HS-27A (cell line): ENCODE measurements at places on chromosomes 2 and 18.

DNA sequence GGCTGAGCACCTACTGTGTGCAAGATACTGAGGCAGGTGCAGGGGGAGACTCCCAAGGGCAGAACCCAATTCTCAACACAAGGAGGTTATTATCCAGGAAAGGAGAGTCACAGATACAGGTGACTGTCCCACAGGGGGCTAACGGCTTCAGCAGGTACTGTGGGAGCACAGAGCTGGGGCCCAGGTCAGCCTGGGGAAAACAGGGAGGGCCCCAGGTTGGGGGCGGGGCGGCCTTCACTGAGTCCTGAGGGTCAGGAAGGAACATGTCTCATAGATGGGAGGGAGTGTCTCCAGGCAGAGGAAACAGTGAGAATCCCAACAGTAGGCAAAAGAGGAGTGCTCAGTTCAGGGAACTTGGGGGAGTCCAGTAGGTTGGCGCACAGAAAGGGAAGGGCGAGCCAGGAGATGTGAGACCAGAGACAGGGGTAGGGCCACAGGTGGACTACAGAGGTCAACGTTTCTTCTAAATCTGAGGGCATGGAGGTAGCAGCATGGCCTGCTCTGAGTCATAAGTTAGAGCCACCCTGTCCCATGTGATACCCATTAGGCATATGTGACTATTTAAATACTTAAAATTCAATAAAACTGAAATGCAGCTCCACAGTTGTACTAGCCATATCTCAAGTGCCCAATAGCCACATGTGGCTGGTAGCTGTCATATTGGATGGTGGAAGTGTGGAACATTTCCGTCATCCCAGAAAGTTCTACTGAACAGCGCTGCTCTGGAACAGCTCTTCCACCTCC lies 157.2 kb downstream of the TTC32 start:
- DNase-seq, result no peak

DNA sequence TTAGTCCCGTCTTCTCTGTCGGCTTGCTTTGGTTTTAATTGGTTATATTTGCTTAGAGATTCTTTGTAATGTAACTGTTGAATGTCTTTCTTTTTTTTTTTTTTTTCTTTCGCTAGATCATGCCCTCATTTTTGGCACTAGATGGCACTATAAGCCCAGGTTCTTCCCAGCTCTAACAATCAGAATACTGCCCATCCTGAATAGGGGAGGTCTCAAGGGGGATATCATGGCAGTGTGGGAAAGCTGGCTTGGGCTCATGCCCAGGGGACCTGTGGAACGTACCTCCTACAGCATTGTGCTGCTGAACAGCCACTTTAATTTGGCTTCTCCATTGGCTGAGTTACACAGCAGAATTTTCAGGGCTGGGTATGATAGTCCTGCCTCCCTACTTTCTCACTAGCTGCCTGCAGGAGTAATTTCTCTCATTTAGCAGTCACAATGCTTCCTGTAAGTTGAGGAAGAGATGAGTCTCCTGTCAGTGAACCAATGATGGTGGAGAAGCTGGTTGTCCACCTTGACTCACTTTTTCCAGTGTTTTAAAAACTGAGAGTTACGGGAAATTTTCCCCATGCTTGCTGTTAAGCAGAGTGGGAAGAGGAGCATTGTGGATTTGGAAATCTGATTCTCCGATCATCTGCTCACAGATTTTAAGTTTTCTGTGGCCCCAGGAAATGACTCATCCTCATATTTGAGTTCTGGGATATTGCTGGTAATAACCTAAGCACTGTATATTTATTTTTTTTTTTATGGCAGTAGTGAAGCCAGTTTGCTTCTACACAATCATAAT lies 47.2 kb downstream of the RAD51AP2 start:
- peak; percentile 81 for DNase-seq

GRCh38 chr2:132652474-132652873 lies 17.5 kb downstream of the LYPD1 start:
- no peak for DNase-seq

- no peak for DNase-seq
Observed at GRCh38 chr18:66107546-66107945, 356.7 kb downstream of the CDH7 start.

- no peak for DNase-seq
Observed at GRCh38 chr2:179428649-179429048, 164.0 kb upstream of the SESTD1 start.

DNA sequence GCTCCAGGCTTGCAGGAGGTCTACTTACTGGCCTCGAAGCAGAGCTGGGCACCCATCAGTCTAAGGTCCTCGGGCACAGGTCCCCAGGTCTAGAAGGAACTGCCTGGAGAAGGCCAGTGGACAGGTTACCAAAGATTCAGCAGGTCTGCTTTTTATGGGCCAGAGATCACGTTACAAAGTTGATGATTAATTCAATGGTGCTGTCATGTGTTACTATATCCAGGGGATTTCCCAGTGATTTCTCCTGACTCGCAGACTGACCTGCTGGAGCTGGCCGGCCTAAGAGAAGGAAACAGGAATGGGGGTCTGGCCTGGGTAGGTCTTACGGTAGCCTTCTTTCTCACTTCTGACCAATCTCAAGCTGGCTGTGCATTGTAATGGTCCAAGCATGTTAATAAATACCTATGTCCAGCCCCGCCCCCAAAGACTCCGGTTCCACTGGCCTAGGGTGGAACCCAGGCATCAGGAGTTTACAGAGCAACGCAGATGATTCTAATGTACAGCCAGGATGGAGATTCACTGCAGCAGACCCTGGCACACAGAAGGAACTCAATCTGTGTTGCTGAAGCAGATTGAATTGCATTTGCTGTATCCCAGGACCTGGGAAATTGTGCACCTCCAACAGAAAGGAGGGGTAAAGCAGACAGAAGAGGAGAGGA lies at the start of gene NEURL3:
Gene NEURL3 (minus strand): TSS at position 127 of the 659 bp plus-strand sequence. CDS start 71 bp downstream, at position 56.
- no peak for DNase-seq

DNA sequence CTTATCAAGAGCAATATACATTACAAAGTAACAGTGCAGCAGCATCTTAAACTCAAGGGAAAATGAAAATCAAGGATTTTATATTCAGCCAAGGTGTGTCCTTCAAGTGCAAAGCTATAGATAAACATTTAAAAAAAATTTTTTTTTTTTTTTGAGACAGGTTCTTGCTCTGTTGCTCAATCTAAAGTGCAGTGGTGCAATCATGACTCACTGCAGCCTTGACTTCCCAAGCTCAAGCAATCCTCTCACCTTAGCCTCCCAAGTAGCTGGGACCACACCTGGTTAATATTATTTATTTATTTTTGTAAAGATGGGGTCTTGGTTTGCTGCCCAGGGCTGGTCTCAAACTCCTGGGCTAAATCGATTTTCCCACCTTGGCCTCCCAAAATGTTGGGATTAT lies 9.0 kb downstream of the CDKL4 start:
- no peak for DNase-seq

- DNase-seq, result no peak
Observed at GRCh38 chr18:25743646-25744151, 346.7 kb downstream of the SS18 start.

GRCh38 chr2:239344857-239345216 lies 56.0 kb downstream of the HDAC4 start:
- no peak for DNase-seq

GRCh38 chr2:60095903-60096302 lies 457.6 kb downstream of the BCL11A start:
- no peak for DNase-seq

DNA sequence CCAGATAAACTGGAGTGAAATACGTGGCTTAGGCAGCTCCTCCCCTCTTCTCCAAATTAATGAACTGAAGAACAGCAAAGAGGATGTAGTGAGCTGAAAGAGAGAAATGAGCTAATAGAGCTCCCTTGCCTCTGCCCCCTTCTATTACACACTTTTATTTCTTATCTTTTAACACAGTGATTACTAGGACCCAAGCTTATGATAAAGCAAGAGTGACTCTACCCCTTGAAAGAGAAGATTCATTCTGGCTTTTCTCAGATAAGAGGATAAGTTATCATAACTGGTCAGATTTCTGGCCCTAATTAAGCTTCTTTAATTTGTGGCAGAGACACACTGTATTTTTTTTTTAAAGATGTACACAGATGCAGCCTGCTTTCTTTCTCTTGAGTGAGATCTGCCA lies 102.2 kb downstream of the MSTN start:
- DNase-seq, result no peak

- no peak for DNase-seq
Observed at GRCh38 chr2:211503856-211504255, 947.5 kb downstream of the CPS1 start.

- no peak for DNase-seq
Observed at GRCh38 chr2:182522405-182522896, 95.6 kb upstream of the PDE1A start.

GRCh38 chr18:48292782-48293424 lies 116.3 kb downstream of the ZBTB7C start:
- DNase-seq, result no peak

DNA sequence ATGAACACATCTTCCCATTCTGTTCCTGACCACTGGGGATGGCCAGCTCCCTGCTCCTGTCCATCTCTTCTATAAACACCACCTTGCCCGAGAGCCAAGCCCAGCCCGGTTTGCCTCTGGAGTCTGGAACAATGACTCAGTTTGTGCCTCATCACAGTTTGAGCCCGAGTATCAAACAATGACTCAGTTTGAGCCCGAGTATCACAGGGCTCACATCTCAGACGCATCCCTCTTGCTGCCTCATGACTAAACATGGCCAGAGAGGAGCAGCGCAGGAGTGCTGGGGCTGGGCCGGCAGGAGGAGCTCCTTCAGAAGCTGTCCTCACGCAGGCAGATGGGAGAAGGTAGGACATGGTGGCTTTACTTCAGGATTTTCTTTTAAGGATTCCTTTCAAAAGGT lies 68.7 kb downstream of the PXDN start:
- DNase-seq, result peak; percentile 75

- DNase-seq, result no peak
Observed at GRCh38 chr2:172836347-172836821, 100.7 kb downstream of the RAPGEF4 start.

DNA sequence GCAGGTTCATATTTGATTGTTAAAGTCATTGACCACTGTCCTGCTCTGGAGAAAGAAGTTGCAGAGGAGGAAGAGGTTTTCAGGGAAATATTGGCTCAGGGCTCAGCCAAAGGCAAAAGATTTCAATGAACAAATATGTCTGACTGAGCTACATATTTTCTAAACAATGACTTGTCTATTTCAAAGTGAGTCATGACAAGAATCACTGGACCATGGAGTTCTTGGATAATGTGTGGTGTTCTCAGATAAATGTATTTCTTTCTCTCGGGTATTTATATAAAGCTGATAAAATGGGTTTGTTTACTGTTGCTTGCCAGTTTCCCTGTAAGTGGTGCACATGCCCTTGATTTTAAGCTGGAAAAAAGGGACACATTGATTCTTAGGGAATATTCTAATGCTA lies 34.3 kb upstream of the RMP24 start:
- DNase-seq, result no peak
